Amniotic epithelial cell (primary cell): ENCODE measurements at places on chromosomes 6 and 20.

GRCh38 chr20:40335901-40336351 is 353.1 kb downstream of the MAFB start:
- no peak for DNase-seq

GRCh38 chr20:9344083-9344920 is 170.1 kb upstream of the LAMP5 start:
- DNase-seq = peak; percentile 20

DNA sequence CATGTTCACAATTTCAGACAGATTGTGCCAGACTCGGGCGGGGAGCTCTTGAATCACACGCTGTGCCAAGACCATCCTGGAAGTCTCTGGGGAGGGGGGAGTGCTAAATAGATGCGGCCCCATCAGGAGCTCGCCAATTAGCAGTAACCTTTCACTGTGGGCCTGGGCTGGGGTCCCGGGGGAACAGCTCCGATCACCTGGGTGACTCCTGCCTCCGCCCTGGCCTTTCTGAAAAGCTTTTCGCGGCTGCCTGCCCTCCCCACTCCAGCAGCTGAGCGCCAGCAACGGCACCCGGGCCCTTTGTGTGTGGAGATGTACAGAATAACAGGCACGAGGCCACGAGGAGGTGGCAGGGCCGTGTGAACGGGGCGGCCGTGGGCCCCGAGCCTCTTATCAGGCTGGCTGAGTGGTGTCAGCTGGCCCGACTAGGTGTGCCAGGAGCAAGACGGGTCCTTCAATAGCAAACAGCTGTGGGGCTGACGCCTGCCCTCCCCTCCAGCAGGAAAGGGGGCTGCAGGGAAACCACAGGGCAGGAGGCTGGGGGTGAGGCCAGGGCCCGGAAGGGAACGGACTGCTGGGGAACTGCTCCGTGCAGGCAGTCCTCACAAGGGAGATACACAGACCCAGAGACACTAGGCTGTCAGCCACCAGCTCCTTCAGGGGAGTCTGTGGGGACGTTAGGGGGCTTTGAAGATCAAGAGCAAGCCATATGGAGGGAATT is 56.8 kb downstream of the NOL4L start:
- DNase-seq = no peak

- peak; percentile 7 for DNase-seq
These were observed 52.1 kb upstream of the VSTM2L start for GRCh38 chr20:37850724-37851355.

DNA sequence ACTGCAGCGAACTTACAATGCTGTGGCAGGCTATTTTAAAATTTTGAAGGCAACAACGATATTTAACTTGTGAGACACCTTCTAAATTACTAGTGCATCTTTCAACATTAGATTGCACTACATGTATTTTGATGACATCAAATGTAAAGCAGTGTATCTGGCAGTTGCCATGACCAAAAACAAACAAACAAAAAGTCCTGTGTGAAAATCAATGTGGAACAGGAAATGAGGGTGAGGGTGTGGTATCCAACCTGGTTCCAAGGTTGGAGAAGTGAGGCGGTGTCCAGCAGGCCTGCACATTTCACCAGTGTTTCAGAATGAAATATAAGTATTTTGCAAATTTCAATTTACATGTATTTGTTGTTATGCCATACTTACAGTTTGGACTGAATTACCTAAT is 112.0 kb downstream of the LAMP5 start:
- DNase-seq = no peak

DNA sequence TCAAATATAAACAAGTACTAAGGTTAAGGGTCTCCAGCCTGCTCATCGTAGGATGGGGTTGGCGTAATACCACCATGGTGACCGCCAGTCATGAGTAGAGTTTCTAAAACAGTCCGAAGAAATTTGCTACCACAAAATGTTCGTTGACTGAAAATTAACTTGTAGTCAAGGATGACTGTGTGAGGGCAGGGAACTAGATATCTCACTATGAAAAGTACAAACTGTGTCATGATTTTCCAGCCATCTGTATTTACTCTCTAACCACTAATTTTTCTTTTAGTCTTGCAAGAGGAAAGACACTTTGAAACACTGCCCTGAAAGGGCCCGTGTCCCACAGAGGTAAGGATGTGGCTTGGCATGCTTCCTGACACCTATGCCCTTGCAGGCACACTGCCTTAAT is 99.7 kb downstream of the IRF4 start:
- DNase-seq = no peak

DNA sequence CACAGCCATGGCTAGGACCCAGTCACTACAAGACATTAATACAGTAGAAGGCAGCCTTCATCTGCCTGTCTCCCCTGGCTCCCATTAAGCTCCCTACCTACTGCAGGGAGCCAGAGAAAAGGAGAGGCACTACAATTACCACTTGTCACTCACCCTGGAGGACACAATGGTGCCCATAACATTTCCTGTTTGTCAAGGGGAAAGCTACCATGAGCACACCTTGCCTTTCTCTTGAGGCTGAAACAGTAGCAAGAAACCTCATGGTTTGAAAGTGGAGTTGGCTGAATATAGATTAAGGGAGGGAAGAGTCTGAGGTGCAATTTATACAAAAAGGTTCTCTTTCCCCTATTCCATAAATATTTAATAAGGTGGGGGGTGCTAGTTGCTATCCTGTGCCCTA is 27.9 kb downstream of the STK38 start:
- no peak for DNase-seq

- peak; percentile 17 for DNase-seq
These were observed 2.0 kb downstream of the FGD2 start for GRCh38 chr6:37007340-37008043.

DNA sequence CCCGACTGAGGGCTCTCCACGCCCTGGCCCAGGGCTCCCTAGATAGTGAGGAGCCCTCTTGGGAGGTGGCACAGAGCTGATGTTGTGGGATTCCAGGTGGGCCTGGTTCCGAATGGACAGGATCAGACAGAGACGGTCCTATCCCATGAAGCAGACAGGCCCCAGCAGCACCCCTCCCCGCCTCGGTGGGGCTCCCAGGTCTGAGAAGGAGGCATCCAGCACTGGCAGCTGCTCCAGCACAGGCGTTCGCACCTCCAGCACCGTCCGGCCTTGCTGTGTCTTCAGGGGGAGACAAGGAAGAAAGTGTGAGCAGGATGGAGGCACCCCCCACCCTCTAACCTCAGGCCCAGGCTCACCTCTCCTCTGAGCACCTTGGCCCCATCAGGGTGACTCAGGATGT is 28.7 kb downstream of the COL11A2 start:
- DNase-seq = no peak

DNA sequence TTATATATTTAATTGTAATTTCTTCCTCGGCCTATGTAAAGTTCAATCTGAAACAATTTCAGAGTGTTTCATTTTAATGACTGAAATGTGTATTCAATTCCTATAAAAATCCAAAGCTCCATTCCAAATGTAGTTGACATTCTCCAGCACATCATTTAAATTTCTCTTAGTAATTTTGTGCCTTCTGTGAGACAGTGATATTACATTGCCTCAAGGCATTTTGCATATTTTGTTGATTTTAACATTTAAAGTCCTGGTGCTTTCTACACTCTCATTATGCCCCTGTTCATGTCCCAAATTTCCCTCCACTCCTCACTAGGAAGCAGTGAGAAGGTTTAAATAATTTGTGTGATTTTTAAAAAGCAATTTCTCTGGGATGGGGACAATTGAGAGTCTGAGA is 34.1 kb upstream of the THEMIS start:
- DNase-seq = no peak
